ENCODE measurements at places on chromosomes 16 and 17. TPM values are rescaled to one million over a fixed set of nuclear protein-coding genes. Genes with fewer than 3 reads are reported as not detected.

Gene CCDC200
- total RNA-seq: not detected

GRCh38 chr17:2724784-2725164, 13.2 kb upstream of the CLUH start:
- no peaks in the 10 kb centered on the region for H3K4me1 ChIP-seq
- H3K36me3 ChIP-seq: no peaks in the 10 kb centered on the region
- H3K27me3 ChIP-seq: peaks cover 42% of the 10 kb centered on the region
- no peak overlapping the region for H3K4me3 ChIP-seq

GRCh38 chr17:78337244-78338109, 22.4 kb downstream of the SOCS3 start:
- no peaks in the 10 kb centered on the region for H3K27me3 ChIP-seq
- peak overlapping the region; percentile 96 for H3K27ac ChIP-seq
- peaks cover 66% of the 10 kb centered on the region for H3K4me1 ChIP-seq
- peak overlapping the region; percentile 65 for H3K4me3 ChIP-seq
- H3K36me3 ChIP-seq: no peaks in the 10 kb centered on the region

GRCh38 chr17:80870401-80870800, 121.2 kb upstream of the CHMP6 start:
- peaks cover 16% of the 10 kb centered on the region for H3K36me3 ChIP-seq
- peaks cover 2% of the 10 kb centered on the region for H3K27me3 ChIP-seq
- DNase-seq: no peak
- no peak overlapping the region for H3K27ac ChIP-seq
